ENCODE measurements at places on chromosomes 12 and 14. TPM values are rescaled to one million over a fixed set of nuclear protein-coding genes. Genes with fewer than 3 reads are reported as not detected.
A peak's percentile ranks its signal among the peaks of the same experiment; 100 is the strongest.

DNA sequence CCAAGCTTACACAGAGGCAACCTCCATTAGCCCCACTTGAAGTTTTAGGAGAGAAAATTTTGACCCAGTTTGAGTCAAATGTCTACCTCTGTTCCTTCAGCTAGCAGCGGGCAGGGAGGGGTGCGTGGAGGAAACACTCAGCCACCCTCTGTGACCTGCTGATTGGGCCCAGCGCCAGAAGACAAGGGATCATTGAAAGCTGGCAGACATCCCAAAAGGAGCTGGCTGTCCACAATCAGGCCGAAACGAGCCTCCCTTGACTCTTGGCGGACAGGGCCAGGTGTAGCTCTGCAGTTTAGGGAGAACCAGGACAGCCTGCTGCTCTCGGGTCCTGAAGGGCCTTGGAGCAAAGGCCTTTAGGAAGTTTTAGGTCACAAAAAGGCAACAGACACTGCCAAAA, 41.3 kb downstream of the CD9 start:
- DNase-seq = peak; percentile 43

GRCh38 chr12:473198-473597, 13.5 kb downstream of the B4GALNT3 start:
- no peak for DNase-seq

DNA sequence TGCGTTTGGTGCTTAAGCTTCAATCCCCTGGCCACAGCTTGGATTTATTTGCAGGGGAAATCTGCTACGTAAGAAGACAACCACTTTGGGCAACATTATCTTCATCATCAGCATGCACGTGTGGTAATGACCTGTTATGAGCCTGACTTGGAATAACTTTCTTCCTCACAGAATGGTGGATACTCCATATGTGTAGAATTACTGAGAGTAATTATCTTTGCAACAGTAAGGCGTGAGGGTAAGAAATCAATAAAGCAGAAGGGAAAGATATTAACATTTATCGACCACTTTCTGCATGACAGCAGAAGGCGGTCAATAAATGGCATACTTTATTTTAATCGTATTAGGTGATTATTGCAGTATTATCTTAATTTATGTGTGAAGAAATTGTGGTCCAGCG, 152.7 kb downstream of the RGS6 start:
- DNase-seq = no peak

DNA sequence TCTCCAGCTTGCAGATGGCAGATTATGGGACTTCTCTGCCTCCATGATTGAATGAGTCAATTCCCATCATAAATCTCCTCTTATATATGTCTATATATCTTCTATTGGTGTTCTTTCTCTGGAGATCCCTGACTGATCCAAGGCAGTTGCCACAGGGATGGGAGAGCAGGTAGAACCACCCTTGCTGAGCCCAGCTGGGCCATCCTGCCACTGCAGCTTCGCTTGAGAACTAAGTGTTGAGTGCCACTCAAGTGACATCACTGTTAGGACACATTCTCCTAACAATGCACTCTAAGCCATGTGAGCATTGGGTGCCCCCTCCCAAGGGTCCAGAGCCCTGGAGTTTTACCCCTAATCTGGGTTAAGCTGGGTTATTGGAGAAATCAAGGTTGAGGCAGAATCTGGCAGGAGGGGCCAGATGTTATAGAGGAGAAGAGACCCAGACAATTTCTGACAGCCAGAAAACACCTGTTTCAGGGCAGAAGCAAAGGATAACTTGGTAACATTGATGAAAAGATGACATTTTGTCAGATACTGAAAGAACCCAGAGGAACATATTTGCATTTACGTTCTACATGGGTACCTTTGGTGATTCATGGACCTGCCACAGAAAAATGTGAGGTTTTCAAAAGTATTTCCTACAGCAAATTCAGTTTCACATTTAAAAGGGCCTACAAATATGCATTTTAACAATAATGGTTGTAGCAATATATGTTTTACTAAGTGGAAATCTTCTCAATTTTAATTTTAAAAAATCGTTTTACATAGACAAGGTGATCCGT, 57.2 kb upstream of the MAX start:
- DNase-seq = no peak

- no peak for DNase-seq
These were observed 37.5 kb downstream of the P2RX7 start for GRCh38 chr12:121170151-121170550.

DNA sequence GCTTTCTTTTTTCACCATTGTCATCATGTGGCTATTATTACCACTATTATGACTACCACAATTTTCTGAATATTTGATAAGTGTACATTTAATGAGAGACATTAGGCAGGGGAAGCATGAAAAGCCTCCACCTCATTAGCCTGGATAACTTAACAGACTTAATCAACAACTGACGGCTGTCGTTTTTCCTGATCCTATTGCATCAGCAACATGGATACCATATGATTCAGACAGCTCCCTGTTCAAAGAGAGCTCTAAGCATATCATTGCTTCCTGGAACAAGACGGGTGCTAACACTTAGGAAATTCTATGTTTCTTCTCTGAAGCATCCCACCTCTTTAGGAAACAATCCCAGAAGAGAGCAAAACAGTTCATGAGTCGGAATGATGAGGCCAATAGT, 765.2 kb downstream of the NOVA1 start:
- DNase-seq = no peak

ERGIC2 gene
- 73.4 TPM for total RNA-seq

PPHLN1 gene
- total RNA-seq = 49.7 TPM

ZBTB42 gene
- total RNA-seq = 2.8 TPM

OR6J1 gene
- total RNA-seq = not detected
